ENCODE measurements at places on chromosomes 4 and X.
A peak's percentile ranks its signal among the peaks of the same experiment; 100 is the strongest.

DNA sequence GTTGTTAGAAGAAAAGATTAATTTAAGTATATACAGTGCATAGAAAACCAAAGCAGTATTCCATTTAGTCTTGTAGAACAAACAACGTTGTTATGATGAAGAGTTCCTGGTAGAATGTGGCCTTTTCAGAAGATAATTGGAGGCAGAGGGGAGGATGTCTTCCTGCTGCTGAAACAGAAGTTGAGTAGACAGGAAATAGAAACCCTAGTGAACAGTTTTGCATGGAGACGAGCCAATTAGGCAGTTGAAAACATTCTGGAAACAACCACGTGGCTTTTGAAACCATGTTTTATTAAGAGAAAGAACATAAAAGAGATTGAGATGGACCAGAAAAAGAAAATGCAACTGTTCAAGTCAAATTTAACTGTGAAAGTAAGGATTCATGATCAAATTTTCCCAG is 325.2 kb downstream of the CAMK2D start:
- DNase-seq, result no peak

- no peak for DNase-seq
Observed at GRCh38 chrX:34810364-34810763, 132.2 kb upstream of the FAM47B start.

GRCh38 chr4:152045807-152046571 is 285.2 kb upstream of the GATB start:
- DNase-seq, result peak; percentile 98

GRCh38 chr4:124028182-124028581 is 631.6 kb downstream of the SPRY1 start:
- DNase-seq, result peak; percentile 2

GRCh38 chr4:9971711-9972110 is 49.6 kb downstream of the SLC2A9 start:
- no peak for DNase-seq

GRCh38 chrX:144006811-144007210 is 122.9 kb downstream of the UBE2NL start:
- DNase-seq, result no peak

DNA sequence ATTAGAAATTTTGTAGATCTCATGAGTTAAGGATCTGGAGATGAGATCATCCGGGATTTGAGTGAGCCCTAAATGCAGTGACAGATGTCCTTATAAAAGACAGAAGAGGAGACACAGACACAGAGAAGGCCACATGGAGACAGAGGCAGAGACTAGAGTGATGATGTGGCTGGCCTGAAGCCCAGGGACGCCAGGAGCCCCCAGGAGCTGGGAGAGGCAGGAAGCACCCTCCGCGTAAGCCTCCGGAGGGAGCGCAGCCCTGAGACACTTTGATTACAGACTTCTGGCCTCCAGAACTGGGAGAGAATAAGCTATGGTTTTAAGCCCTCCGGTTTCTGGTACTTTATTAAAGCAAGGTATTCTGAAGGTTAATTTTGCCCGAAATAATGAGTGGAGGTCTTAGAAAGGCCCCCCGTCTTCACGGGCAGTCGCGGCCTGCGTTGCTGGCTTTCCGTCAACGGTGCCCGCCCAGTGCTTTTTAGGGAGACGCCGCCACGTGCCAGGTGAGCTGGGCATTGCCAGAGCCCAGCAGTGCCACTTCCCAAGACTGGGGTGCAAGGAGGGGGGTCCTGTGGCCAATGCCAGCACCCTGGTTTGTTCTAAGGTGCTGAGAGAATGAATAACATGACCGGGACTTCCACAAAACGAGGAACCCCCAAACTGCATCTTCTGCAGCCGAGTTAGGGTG is 8.1 kb downstream of the DHRSX start:
- DNase-seq, result no peak

DNA sequence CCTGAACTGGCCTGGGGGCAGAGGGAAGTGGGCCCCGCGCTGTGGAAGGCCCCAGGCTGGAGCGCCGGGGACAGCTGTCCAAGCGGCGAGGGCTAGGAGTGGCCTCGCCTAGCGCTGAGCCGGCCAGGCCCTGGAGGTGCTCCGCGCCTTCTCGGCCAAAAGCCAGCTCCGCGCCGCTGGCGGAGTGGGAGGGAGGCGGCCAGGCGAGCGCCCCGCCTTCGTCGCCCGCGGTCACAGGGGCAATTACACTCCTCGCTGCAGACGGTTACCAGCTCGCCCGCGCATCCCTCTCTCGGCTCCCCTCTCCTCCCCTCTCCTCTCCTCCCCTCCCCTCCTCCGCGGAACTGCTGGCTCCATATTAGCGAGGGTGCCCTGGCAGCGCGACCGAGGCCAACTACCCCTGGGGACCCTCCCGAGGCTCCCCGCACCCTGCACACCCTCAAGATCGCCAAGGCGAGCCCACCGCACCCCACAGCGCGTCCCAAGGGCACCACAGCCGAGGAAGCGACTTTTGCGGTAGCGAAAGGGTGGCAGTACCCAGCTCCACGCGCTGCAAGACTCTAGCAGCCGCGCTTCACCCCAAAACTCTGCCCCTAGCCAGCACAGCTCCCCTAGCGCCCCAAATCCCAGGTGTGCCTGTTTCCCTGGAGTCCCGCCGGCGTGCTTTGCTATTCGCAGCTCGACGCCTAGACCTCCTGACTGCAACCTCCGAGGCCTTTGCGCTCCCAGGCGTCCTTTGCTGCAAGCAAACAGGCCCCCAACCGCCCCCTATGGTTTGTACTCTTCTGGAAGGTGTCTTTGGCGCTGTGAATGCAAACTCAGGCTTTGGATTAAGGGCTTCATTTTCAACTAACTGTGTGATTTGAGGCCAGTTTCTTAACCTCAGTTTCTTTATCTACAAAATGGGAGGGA is 91.4 kb downstream of the BCOR start:
- peak; percentile 91 for DNase-seq

DNA sequence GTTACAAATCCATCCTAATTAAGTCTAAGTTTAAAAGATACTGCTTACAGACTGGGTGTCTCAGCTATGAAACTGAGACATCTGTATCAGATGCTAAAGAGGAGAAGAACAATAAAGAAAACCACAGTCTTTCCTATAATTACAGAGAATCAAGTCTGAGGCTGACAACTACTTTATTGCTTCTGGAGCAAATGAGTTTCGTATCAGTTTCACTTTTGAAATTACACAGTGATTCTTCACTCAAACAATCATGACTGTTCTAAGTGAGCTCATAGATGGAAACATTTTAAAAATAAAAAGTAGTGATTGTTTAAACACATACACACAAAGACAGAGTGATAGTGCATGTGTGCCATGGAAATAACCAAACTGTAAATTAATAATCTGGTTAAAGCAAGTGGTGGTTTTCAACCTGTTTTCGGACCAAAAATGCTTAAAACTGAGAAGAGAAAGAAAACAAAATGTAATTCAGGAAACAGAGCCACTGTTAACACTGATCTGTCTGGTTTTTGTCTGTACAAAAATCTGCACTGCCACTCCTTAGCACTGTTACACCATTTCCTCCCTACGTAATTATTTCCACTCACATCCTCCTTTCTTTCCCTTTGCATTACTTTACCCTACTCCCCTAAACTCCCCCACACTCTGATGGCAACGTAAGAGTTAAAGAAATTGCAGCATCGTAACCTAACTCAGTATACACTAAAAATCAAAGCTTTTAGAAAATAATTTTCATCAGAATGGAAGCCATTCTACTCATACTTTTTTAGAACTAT is 12.5 kb downstream of the RFC1 start:
- DNase-seq, result no peak

GRCh38 chr4:5979981-5980380 is 38.2 kb downstream of the C4orf50 start:
- DNase-seq, result peak; percentile 87

- DNase-seq, result no peak
Observed at GRCh38 chrX:36019125-36019524, 99.6 kb downstream of the CFAP47 start.

DNA sequence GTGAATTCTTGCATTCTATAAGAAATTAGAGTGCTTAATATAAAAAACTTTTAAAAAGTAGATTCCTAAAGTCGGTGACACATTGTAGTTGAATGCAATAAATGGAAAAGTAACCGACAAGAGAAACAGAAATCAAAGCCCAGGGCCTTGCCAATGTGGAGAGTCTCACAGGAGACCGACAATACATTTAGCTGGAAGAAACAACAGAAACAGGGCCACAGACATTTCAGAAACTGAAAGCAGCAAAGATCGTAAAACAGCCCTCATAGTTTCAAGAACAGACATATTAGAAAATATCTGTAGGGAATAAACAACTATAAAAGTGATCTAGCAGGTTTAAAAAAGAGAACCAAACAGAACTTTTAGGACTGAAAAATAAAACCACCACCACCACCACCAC is 49.5 kb downstream of the STAP1 start:
- DNase-seq, result no peak

DNA sequence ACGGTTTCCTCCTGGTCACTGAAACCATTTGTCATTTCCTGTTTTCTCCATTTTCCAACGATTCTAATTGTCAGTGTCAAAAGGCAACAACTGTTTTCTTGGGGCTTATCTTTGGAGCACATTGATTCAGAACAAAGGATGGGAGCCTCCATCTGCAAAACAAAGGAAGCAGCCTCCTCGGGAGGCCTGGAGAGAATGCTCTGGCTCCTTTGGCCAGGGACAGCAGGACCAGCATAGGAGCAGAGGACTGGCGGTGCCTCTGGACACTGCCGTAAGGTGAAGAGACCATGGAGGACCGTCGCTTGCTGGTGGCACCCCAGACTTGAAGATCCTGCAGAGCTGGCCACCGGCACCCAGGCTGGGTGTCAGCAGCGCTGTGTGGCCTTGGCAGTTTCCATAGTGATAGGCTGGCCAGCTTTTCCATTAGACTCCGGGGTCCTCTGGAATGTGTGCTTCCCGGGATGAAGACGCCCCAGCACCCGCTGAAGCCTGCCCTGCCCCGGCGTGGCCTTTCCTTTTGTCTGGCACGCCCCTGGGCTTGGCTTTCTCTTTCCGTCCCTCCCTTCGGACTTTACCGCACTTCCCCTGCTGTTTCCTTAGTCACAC is 61.1 kb upstream of the MTM1 start:
- peak; percentile 80 for DNase-seq

GRCh38 chrX:130623518-130623917 is 221.7 kb downstream of the RBMX2 start:
- no peak for DNase-seq

DNA sequence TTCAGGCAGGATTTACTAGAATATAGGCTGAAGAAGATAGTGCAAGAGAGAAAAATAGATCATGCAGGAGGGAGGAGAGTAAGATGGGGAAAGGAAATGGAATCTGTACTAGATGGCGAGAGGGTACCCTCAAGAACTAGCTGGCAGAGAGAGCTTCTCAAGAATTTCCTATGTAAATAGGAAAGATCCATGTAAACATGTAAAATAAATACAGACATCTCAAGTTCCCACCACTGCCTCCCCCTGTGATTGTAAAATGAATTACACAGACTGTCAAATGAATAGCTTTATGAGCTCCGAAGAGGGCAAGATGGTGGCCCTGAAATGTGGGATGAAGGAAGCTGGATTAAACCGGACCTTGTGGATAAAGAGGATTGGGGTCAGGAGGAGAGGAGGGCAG is 178.0 kb downstream of the PALLD start:
- DNase-seq, result no peak

DNA sequence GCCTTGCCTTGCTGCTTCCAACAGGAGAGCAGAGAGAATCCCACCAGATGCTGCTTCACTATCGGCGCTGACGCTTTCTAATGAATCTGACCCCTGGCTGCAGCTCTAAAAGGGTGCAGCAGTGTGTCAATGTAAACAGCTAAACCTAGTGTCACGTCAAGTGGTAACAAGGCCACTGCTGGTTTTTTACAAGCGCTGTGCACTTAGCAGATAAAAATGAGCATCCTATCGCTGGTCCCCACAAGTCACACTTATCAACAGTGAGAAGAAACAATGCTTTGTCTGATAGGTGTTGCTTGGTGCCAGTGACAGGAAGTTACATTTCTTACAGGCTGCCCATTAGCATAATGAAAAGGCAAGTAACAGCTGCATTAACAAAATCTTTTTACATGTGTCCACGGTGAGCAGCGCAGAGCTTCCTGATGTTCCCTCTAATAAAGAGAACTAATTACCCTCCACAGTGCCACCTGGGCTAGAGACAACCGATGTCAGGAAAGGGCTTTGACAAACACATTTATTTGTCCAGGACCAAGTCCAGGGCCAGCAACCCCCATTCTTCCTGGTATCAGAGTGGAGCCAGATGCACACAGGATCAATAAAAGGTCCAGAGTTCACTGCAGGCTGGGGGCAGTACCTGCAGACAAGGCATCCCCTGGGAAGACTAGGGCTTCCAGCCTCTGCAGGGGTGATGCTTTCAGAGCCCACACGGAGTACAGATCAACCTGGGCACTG is 176.0 kb downstream of the MGST2 start:
- DNase-seq, result no peak

DNA sequence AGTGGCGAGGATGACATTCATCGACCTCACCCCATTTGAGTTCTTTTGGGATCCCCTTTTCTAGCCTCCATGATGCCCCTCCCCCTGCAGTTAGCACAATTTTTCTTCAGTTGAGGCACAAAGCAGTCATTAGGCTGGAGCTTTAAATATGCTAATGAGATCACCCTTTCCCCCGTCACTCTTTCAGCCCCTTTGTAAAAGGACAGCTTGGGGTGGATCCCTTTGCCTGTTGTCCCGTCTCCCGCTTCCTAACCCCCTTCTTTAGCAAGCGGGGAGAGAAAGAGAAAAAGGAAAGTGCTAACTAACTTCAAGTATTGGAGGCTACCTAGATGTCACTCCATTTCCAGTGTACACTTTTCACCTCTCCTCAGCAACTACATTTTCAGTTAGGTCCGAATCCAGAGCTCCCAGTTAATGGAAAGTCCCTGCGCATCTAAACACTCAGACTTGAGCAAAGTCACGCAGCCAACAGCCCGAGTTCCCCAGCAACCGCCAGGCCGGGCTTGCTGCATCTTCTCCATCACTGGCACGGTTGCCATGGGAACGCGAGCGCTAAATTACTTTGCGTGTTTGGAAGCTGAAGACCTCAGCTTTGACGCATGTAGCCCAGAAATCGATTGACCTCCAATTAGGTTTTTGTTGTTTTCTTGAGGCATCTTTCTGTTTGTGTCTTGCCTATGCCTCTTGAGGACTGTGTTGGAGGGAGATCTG is 76.8 kb downstream of the RTL5 start:
- peak; percentile 48 for DNase-seq

DNA sequence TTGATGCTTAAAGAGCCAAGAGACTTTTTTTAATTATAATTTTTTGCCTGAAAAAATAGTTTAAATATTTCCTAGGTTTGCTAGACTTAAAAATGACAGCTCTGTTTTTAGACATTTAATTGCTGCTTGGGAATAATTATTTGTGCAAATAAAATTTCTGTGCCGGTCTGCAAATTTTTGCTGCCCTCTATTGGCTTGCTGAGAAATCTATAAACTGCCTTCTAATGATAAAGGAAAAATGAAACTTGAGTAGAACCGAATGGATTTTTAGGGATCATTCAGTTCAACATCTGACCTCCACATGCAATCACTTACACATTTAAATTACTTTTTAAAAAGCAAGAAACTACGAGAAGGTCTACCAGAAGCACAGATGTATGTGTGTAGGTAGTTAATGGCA is 434.0 kb downstream of the FAM133A start:
- DNase-seq, result no peak

DNA sequence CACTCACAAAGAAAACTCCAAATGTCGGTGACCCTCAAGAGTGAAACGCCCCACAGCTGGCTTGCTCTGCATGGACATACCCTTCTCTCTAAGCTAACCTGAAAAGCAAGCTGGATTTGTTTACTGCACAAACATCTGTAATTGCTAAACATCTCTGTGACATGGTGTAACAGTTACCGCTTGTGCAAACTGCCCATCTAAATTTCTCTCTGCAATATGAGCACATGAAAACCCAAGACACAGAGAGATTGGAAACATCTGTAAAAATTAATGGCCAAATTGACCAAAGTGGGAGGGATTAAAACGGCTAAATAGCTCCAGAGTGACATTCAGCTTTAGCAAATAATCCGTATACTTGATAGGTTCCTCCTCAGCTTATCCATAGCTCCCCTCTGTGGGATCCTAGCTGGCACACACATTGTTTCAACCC is 155.0 kb upstream of the MAP3K15 start:
- peak; percentile 10 for DNase-seq

Data from ELF-1 (cell line).